ENCODE measurements at places on chromosomes 6 and 20.

- DNase-seq: no peak
Measured at GRCh38 chr20:57211908-57212533, 54.4 kb downstream of the BMP7 start.

GRCh38 chr6:159608961-159609651 lies 83.9 kb downstream of the SOD2 start:
- peak; percentile 47 for DNase-seq

DNA sequence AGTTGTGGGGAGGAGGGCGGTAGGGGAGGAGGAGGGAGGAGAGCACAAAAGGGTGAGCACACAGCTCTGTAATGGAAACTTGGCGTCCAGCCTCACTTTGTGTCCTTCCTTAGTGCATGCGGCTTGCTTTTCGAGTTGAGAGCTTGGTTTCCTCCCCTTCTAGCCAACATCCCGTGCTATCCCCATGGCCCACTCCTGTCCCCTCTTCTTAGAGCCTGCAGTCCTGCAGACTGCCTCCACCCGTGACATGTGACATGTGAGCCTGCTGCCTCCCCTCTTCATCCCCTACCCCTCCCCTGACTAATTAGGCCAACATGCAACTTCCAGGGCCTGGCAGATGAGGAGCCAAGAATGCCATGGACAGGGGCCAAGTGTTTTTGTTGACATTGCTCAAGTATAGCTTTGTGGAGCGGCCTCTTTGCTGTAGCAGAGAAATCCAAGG lies 63.2 kb downstream of the SLC24A3 start:
- DNase-seq: peak; percentile 76

- no peak for DNase-seq
Measured at GRCh38 chr6:114267897-114268296, 74.9 kb downstream of the HS3ST5 start.

DNA sequence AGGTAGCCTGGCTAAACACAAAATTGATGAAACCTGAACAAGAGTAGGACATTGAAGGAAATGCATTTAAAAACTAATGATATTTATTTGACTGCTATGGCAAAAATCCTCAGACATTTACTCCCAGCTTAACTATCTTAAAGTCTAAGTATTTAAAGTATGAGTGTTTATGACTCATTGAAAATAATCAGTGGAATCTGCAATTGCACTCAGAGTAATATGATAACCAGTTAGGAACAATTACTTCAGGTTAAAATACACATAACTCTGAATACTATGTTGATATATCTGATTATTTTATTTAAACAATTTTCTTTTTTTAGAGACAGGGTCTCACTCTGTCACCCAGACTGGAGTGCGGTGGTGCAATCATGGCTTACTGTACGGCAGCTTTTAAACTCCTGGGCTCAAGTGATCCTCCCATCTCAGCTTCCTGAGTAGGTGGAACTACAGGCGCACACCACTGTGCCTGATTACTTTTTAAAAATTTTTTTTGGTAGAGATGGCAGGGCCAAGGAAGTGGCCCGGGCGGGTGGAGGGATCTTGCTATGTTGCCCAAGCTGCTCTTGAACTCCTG lies 43.9 kb downstream of the FILIP1 start:
- no peak for DNase-seq

GRCh38 chr6:98333273-98333672 lies 501.1 kb upstream of the POU3F2 start:
- no peak for DNase-seq

- peak; percentile 88 for DNase-seq
Measured at GRCh38 chr6:20604159-20604558, 69.9 kb downstream of the CDKAL1 start.

- no peak for DNase-seq
Measured at GRCh38 chr6:109027964-109028363, 66.7 kb downstream of the SESN1 start.

GRCh38 chr20:2972126-2972525 lies 71.3 kb upstream of the GNRH2 start:
- DNase-seq: no peak

DNA sequence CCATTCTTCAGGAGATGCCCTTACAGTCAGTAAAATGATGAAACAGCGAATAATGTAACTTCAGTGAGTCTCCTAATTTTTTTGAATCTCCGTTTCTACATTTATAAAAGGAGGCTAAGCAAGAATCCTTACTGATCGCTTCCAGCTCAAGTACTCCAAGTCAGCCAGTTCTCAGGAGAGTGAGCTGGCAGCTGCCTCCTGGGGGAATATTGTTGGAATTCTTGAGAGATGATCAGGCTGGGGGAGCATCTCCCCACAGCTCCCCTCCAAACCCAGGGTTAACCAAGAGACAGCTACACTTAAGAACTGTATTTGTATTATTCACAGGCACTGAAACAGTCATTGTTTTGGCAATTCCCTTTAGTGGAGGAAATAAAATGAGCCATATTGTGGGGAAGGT lies 89.1 kb upstream of the PCSK2 start:
- no peak for DNase-seq

- no peak for DNase-seq
Measured at GRCh38 chr6:139240161-139241010, 51.4 kb downstream of the TXLNB start.

GRCh38 chr6:93567164-93567563 lies 147.8 kb upstream of the EPHA7 start:
- no peak for DNase-seq

DNA sequence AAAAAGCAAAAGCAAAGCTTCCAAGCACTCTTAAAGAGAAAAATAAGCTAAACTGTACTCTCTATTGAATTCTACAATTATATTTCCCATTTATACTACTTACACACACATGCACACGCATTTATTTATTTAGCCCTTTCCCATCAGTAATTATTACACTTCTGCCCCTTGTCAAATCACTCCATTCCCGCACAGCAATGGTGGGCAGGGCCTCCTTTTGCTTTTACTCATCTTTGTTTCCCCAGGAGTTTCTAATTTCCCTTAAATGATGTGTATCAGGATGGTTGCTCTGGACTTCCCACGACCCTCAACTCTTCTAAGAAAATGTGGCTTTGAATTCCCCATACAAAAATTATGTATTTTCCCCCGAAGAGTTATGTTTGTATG lies 19.9 kb downstream of the PXT1 start:
- no peak for DNase-seq

DNA sequence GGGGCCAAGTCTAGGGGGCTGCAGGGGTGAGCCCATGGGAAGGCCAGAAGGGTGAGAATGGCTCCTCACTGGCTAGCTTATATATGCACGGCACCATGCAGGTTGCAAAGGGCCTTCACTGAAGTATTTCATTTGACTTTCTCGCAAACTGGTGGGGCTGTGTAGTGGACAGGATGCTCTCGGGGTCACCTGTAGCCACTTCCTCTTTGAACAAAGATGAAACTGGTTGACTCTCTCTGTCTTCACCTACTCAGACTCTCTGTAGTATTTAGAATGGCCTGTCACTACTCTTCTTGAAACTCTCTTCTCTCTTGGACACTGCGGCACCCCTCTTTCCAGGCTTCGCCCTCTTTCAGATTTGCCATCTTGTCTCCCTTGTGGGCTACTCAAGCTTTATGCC lies 560.5 kb downstream of the PKHD1 start:
- DNase-seq: no peak

DNA sequence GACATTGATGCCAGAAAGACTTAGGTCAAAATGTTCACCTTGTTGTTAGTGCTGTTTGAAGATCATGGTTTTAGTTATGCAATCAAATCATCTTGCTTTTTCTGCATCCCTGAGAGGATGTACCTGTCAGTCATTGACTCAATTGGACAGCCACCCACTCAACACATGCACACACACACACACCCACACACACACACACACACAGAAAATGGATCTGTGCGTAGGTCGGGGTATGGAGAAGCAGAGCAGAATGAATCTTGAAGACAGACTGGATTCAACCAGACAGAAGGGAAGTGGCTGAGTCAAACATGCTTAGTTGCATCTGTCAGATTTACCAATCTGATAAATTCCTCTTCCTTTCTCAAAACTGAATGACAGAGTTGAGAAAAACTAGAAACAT lies 19.1 kb upstream of the ZSCAN23 start:
- DNase-seq: no peak

GRCh38 chr6:117346142-117346930 lies 79.4 kb downstream of the ROS1 start:
- peak; percentile 42 for DNase-seq

All from hematopoietic multipotent progenitor cell treated with erythropoietin and hydrocortisone succinate and interleukin-3 and kit ligand, for 8 days (in vitro differentiated cells).